ENCODE measurements at places on chromosomes 13 and 19. TPM values are rescaled to one million over a fixed set of nuclear protein-coding genes. Genes with fewer than 3 reads are reported as not detected.
A peak's percentile ranks its signal among the peaks of the same experiment; 100 is the strongest.

GRCh38 chr19:38654628-38655055 lies 7.2 kb downstream of the ACTN4 start:
- no peak for DNase-seq

GRCh38 chr13:49353908-49354307 lies 90.0 kb downstream of the CAB39L start:
- no peak for DNase-seq

DNA sequence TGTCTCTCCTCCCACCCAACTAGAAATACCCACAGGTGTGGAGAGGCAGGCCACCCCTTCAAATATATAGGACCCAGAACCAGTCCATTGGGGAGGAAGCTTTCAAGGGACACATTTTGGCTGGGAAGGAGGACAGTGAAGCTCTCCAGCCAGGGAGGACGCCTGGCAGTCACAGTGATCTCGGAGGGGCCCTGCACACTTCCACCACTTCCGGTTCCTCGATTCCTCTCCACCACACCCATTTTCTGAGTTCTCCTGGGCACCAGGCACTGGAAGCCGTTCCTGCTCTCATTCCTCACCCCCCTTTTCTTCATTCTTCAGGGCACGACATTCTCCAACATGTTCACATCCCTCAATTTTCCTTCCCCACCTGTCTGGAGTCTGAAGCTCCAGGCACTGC lies 30.4 kb upstream of the CEACAM21 start:
- DNase-seq, result no peak

- DNase-seq, result peak; percentile 66
Measured at GRCh38 chr13:39616087-39616694, 13.2 kb upstream of the LHFPL6 start.

DNA sequence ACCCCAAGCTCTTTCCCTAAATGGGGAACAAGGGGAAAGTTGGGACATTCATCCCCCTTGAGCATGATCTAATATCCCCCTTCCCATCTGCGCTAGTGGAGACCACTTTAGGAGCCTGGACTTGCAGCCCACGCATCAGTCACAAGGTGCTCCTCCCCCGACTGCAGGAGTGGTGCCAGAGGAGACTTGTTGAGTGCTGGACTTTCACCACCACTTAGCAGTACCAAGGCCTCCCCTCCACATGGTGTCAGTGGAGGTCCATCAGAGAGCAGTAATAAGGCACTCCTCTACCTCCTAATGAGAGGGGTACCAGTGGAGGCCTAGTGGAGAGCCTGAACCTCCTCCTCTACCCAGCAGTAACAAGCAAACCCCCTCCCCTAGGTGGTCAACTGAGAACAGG lies 22.5 kb downstream of the CAB39L start:
- no peak for DNase-seq

- DNase-seq, result no peak
Measured at GRCh38 chr13:50358231-50359040, 343.2 kb downstream of the KCNRG start.

- no peak for DNase-seq
Measured at GRCh38 chr19:9009935-9010651, at the start of gene MUC16. Gene MUC16, minus strand, starts transcription at chr19:9010409.

GRCh38 chr19:2014731-2015607 lies 545 bp downstream of the BTBD2 start:
- no peak for DNase-seq

GRCh38 chr19:12783291-12783848 lies 7.9 kb upstream of the JUNB start:
- DNase-seq, result no peak

The KLK14 gene
- not detected for total RNA-seq

DNA sequence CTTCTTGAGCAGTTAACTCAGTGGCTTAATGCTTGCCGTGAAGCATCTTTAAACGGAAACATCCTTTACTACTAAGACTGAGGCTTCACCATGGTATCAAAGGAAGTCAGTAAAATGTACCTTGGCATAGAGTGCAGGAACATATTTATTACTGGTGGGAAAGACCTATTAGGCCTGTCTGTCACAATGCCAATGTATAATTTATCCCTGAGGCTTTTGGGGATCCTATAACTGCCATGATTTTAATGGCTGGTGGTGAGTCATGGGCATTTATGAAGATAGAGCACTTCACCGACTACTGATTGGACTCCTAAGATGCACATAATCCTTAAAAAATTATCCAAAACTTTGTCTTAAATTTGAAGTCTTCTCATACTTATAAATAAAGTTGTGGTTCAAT lies 79.6 kb downstream of the FGF14 start:
- DNase-seq, result no peak

DNA sequence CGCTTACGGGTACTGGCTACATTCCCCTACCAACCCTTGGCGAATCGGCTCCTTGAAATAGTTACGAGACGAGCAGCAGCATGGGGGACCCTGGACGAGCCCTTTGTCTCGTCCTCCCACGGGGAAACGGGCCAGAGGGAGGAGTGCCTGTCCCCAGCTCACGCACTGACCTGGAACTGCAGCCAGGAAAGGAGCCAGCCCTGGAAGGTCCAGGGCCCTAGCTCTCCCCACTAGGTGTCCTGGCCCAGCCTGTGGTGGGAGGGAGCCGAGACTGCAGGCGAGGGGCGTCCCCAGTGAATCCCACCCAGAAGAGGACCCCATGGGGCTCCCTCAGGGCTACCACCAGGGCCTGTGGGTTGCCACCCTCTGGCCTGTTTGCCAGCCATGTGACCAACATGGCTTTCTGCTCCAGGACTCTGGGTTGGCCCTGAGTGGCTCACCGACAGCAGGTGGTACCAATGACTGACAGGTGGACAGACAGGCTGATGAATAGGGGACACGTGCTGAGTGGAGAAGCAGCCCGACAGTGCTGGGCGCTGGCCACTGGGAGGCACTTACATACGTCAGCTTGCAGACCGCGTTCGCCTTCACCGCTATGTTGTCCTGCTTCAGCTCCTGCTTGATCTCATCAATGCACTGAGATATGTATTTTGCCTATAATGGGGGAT lies 13.2 kb downstream of the AP3D1 start:
- DNase-seq, result no peak

DNA sequence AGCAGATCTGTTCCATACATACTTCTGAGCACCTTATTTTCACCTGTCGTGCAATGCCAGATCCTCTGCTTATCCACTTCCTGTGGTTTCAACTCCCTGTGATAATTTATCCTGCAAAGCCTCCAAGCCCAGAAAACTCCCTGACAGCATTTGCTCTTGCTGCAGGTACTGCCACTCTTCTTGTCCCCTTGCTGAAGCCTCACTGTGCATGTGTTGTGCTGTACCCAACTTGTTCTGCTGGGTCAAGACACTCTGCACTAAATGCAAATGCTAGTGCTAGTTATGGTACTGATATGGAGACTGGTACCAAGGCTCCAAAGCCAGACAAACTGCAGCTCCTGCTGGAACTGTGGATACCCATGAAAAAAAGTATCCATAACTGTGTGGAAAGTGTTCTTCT lies 315.4 kb upstream of the MIR17HG start:
- DNase-seq, result no peak

GRCh38 chr19:6516018-6516658 lies 14.0 kb upstream of the TUBB4A start:
- DNase-seq, result peak; percentile 53

DNA sequence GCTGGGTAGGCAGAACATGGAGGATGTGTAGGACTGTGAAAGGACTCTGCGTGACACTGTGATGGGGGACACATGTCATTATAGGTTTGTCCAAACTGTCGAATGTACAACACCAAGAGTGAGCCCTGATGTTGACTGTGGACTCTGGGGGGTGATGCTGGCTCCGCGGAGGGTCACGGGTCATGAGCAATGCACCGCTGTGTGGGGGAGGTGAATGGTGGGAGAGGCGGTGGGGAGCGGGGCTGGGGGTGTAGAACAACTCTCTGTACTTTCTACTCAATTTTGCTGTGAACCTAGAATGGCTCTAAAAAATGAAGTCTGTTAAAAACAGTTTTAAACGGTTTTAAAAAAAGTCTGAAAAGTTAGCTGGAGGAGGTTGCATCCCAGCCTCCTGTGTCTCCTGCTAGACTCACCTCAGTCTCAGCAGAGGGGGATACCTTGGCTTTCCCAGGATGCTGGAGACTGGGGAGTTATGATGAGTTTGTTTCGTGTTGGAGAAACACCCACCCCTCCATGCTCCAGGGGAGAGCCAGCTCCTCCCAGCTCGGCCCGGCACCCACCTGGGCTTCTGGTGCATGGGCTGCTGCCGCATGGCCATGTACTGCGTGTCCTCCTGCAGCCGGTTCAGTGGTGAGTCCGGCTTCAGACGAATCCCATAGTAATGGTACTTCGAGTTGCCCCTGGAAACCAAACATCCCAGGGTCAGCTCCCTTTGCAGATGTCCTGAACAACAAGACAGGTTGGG lies 34.7 kb upstream of the RANBP3 start:
- DNase-seq, result no peak

- no peak for DNase-seq
Measured at GRCh38 chr13:89150362-89150761, 1479.2 kb downstream of the SLITRK5 start.

The FCAR gene
- not detected for total RNA-seq

DNA sequence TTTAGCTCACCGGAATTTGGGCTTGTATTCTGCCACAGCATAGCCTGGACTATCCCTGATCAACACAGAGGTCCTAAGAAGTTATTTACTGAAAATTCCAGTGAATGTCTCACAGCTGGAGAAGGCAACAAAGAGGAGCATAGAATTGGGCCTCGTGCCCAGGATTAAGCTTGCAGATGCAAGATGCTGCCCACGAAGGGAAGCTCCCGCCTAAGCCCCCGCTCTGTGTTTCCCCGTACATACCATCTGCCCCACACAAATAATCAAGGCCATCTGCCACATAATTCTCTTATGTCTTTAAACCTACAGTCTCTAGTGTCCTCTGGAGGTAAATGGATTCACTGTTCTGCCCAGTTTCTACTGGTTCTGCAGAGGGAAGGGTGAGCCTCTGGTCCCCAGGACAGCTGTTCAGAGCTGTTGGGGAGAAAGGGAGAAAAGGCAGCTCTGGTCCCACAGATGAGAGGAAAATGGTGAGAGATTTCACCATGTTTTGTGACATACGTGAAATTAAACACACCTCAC lies 7.4 kb upstream of the TPP2 start:
- no peak for DNase-seq

The PLEKHG2 gene
- total RNA-seq, result 52.9 TPM

DNA sequence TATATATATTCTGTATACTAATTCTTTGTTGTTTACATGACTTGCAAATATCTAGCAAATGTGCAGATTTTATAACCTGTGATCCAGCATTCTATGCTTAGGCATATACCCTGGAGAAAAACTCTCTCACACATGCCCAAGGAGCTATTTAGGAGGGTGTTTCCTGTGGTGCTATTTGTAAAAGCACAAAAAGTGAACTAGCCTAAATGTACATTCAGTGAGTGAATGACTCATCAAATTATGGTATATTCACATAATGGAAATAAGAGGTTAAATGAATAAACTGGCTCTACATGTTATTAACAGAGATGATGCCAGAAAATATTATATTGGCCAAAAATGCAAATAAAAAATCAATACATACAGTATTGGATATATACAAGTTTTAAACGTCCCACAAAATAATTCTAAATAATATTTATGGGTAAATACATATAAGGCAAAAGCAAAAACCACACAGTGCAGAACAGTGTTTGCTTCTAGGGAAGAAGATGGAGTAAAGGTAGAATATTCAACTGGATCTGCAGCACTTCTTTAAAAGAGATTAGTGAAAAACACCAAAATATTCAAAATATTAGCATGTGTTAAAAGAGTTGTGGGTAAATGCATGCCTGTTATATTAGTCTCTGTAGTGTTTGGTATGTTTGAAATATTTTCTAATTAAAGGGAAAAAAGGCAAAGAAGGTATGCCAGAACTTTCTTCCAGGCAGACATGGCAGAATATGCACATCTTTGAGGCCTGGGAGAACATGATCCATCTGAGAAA lies 344.7 kb downstream of the KLF5 start:
- DNase-seq, result no peak

GRCh38 chr19:9724157-9724556 lies 44.4 kb downstream of the ZNF846 start:
- no peak for DNase-seq

GRCh38 chr19:14733574-14733973 lies 43.7 kb downstream of the ZNF333 start:
- no peak for DNase-seq

DNA sequence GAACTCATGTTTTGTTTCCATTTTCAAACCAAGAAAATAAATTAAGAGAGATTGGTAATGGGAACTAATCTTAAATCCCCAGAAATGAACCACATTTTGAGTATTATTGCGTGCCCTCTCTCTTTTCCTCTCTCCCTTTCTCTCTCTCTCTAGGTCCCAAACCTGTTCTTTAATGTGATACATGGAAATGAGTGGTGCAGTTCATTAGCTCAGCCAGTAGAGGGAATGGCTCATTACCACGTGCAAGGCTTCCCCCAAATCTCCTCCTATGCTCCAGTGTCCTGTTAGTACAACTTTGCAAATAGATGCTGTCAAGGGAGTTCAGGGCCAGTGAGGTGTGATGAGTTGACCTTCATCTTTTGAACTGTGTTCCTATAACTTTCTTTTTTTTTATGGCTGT lies 178.4 kb downstream of the FGF9 start:
- DNase-seq, result no peak

The NKPD1 gene
- total RNA-seq, result not detected

GRCh38 chr13:91323349-91323748 lies 24.1 kb upstream of the MIR17HG start:
- DNase-seq, result no peak

GRCh38 chr13:40615619-40616018 lies 50.8 kb downstream of the FOXO1 start:
- no peak for DNase-seq

The RUVBL2 gene
- 106 TPM for total RNA-seq

DNA sequence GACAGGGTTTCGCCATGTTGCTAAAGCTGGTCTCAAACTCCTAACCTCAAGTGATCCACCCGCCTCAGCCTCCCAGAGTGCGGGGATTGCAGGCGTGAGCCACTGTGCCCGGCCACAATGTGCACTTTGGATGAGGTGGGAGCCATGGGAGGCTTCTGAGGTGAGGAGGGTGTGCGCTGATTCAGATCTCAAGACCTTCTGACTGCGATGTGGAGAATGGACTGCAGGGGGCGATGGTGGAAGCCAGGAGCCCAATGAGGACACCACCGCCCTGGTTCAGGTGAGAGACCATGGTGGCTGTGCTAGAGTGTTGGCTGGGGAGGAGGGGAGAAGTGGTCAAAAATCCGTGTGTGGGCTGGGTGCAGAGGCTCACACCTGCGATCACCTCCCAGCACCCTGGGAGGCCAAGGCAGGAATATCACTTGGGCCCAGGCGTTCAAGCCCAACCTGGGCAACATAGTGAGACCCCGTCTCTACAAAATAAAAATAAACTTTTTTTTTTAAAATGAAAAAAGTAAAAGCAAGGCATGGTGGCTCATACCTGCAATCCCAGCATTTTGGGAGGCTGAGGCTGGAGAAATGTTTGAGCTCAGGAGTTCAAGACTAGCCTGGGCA lies 5.6 kb downstream of the INAFM1 start:
- DNase-seq, result no peak

GRCh38 chr13:59332966-59333365 lies 830.8 kb downstream of the DIAPH3 start:
- DNase-seq, result no peak

- no peak for DNase-seq
Measured at GRCh38 chr13:20567881-20568528, 1.0 kb downstream of the IFT88 start.

GRCh38 chr13:113260996-113261395 lies 36.0 kb upstream of the LAMP1 start:
- no peak for DNase-seq

The HSPB6 gene
- total RNA-seq, result 265 TPM

The WDR87 gene
- total RNA-seq, result not detected
